ENCODE measurements at places on chromosomes 5 and 9. TPM values are rescaled to one million over a fixed set of nuclear protein-coding genes. Genes with fewer than 3 reads are reported as not detected.
A peak's percentile ranks its signal among the peaks of the same experiment; 100 is the strongest.

Gene TLR4
- total RNA-seq, result 1.7 TPM

DNA sequence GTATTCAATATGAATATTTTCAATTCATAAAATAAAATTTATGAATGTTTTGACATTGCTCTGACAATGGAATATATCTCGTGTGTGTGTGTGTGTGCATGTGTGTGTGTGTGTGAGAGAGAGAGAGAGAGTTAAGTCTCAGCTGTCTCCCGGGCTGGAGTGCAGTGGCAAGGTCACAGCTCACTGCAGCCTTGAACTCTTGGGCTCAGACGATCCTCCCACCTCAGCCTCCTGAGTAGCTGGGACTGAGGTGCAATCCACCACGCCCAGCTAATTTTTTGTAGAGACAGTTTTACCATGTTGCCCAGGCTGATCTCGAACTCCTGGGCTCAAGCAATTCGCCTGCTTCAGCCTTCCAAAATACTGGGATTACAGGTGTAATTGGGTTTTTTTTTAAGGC lies 16.1 kb downstream of the G3BP1 start:
- no peak for DNase-seq
- H3K27me3 ChIP-seq, result no peaks in the 10 kb centered on the region
- no peaks in the 10 kb centered on the region for H3K36me3 ChIP-seq
- peaks cover 15% of the 10 kb centered on the region for H3K4me1 ChIP-seq

Gene IL17B
- total RNA-seq, result not detected

DNA sequence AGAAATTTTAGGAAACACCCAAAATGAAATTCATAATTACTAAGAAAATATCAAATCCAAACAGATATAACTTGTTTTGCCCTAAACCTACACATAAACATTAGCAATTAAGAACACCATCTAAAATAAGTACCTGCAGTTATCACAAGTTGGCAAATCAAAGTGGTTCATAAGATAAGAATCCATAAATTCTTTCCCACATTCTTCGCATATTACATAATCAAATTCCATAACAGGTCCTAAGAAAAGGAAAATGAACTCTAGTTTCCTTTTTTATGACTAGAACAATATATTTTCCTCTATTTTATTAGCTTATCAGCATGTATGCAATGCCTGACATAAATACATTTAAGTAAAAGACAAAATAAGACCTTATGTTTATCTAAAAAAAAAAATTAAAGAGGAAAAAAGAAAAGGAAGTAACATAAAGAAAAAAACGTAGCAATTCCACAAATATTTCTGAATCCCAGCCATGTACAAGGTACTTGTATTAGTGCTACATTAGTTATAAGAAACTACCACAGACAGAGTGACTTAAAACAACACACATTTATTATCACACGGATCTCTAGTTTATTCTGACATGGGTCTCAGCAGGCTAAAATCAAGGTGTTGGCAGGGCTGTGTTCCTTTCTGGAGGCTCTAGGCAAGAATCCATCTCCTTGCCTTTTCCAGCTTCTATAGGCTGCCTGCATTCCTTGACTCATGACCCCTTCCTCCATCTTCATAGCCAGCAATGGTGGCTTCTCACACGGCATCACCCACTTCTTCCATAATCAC lies 7.5 kb downstream of the XPA start:
- peak overlapping the region; percentile 16 for H3K27ac ChIP-seq
- no peaks in the 10 kb centered on the region for H3K36me3 ChIP-seq
- H3K27me3 ChIP-seq, result no peaks in the 10 kb centered on the region
- H3K4me3 ChIP-seq, result no peak overlapping the region
- DNase-seq, result no peak

GRCh38 chr9:69421908-69422801 lies 97.1 kb downstream of the ENTREP1 start:
- no peak overlapping the region for H3K4me3 ChIP-seq
- H3K27me3 ChIP-seq, result no peaks in the 10 kb centered on the region
- peak; percentile 81 for DNase-seq
- no peaks in the 10 kb centered on the region for H3K4me1 ChIP-seq

GRCh38 chr9:115712981-115713380 lies 440.6 kb upstream of the PAPPA start:
- H3K36me3 ChIP-seq, result no peaks in the 10 kb centered on the region
- peaks cover 4% of the 10 kb centered on the region for H3K4me1 ChIP-seq
- no peaks in the 10 kb centered on the region for H3K27me3 ChIP-seq

DNA sequence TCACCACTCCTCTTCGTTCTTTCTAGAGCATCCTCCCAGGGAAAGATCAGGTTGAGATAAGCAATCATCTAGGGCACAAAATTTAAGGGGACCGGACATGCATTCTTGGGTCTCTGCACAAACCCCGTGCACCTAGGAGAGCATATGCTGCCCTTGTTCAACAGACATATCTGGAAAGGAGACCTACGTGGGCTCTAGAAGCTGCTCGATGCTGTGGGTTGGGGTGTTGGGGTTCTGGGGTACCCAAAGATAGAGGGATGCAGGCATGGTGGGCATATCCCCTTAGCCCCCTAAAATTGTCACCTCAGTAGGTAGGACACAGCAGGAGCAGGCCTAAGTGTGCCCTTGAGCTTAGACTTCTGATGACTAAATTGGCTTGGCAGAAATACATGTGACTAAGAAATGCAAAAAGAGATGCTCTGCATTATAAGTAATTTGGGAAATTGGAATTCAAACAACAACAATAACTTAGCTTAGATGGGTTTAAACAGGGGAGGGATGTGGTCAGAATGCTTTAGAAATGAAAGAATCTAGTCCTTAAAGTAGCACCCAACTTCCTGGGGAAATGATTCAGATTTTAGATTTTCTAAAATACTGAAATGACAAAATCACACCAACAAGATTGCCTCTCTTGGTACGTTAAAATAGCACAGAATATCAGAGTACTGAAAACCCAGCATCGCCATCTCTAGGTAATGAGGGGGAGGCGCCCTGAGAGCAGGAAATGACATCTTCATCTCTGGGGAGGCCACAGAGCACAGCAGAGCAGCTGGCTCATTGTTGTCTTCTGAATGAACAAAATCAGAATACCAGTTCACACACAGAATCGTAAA lies 172.3 kb downstream of the GNA14 start:
- no peak overlapping the region for H3K27ac ChIP-seq
- no peaks in the 10 kb centered on the region for H3K36me3 ChIP-seq
- no peaks in the 10 kb centered on the region for H3K4me1 ChIP-seq
- no peak for DNase-seq

- DNase-seq, result no peak
- no peak overlapping the region for H3K27ac ChIP-seq
- no peaks in the 10 kb centered on the region for H3K4me1 ChIP-seq
- H3K27me3 ChIP-seq, result no peaks in the 10 kb centered on the region
These were observed 201.7 kb upstream of the ACTBL2 start for GRCh38 chr5:57684299-57684702.

Gene SYNPO
- total RNA-seq, result 8.4 TPM

DNA sequence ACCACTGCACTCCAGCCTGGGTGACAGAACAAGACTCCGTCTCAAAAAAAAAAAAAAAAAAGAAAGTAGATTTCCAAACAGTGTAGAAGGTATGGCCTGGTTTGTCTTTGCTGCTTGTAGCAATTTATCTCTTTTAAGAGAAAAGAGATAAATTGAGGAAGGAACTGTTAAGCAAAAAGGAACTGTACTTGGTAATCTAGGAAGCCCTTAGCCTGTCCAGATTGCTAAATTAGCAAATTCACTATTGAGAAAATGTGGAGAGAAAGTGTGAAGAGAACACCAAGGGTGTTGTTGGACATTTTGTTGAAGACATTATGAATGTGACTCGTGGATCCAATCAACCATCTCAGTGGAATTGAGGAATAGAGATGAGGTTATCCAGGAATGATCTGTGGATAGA lies 13.0 kb upstream of the SUSD3 start:
- H3K4me1 ChIP-seq, result no peaks in the 10 kb centered on the region
- no peaks in the 10 kb centered on the region for H3K36me3 ChIP-seq
- no peak overlapping the region for H3K4me3 ChIP-seq

DNA sequence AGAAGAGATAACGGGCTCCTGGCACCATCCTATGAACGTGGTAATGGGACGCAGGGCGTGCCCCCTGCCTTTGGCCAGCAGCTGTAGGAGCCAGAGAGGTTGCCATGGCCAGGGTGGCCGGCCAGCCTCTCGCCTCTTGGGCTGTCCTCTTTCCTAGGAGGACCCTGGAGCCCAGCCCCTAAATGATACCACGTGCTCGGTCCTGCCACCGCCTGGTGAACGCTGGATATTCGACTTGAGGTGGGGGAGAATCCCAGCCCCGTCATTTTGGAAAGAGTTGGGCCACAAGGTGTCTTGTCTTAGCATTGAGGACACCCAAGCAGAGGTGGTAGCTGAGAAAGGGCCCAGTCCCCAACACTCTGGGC lies 391 bp upstream of the NRG2 start:
- peak overlapping the region; percentile 59 for H3K4me3 ChIP-seq
- H3K27ac ChIP-seq, result no peak overlapping the region
- no peaks in the 10 kb centered on the region for H3K36me3 ChIP-seq
- H3K27me3 ChIP-seq, result peaks cover 66% of the 10 kb centered on the region
- peaks cover 13% of the 10 kb centered on the region for H3K4me1 ChIP-seq

Gene FSTL4
- total RNA-seq, result 0.60 TPM

Gene ESM1
- 2.6 TPM for total RNA-seq

Gene SOX30
- not detected for total RNA-seq

- no peak overlapping the region for H3K27ac ChIP-seq
- no peaks in the 10 kb centered on the region for H3K27me3 ChIP-seq
- no peaks in the 10 kb centered on the region for H3K36me3 ChIP-seq
- H3K4me3 ChIP-seq, result no peak overlapping the region
These were observed 131.3 kb downstream of the ZDHHC21 start for GRCh38 chr9:14561929-14562405.

DNA sequence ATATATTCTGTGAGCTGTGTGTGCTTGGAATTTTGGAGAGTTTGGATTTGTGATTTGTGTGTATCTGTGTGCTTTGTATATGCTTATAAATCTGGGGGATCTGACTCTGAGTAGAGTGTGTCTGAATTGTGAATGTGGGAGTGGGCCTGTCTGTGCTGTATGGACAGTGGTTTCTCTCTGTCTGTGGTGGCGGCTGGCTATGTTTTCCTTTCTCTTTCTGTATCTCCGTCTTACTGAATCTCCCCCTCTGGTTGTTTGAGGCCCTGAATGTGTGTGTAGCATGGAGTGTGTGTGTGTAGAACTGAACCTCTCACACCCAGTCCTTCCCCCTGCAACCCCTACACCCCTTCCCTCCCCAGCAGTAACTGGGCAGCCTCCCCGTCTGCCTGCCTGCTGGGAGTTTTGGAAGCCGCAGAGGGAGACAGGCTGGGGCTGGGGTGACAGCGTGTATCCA lies 4.7 kb downstream of the CXXC5 start:
- no peak overlapping the region for H3K4me3 ChIP-seq
- no peaks in the 10 kb centered on the region for H3K27me3 ChIP-seq
- H3K36me3 ChIP-seq, result no peaks in the 10 kb centered on the region
- no peak for DNase-seq
- peaks cover 66% of the 10 kb centered on the region for H3K4me1 ChIP-seq

Gene TPPP
- 2.0 TPM for total RNA-seq

DNA sequence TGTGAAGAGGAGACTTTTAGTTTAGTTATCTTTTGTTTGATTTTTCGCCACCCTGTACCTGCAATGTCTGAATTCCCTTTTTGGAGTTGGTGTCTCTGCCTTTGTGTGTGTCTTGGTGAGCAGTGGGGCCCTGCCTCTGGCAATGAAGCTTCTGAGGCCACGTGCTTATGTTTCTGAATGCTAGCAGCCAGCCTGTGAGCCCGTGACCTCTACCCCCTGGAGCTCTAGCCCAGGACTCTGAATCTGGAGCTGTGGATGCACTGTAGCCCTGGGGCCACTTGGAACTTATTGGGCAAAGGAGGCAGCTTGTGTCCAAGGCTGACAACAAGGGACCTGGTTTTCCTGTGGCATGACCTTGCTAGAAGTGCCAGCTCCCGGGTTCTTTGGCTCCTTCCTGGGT lies 19.4 kb downstream of the ENTREP1 start:
- H3K4me1 ChIP-seq, result no peaks in the 10 kb centered on the region
- no peaks in the 10 kb centered on the region for H3K36me3 ChIP-seq
- no peak overlapping the region for H3K4me3 ChIP-seq
- no peak for DNase-seq

DNA sequence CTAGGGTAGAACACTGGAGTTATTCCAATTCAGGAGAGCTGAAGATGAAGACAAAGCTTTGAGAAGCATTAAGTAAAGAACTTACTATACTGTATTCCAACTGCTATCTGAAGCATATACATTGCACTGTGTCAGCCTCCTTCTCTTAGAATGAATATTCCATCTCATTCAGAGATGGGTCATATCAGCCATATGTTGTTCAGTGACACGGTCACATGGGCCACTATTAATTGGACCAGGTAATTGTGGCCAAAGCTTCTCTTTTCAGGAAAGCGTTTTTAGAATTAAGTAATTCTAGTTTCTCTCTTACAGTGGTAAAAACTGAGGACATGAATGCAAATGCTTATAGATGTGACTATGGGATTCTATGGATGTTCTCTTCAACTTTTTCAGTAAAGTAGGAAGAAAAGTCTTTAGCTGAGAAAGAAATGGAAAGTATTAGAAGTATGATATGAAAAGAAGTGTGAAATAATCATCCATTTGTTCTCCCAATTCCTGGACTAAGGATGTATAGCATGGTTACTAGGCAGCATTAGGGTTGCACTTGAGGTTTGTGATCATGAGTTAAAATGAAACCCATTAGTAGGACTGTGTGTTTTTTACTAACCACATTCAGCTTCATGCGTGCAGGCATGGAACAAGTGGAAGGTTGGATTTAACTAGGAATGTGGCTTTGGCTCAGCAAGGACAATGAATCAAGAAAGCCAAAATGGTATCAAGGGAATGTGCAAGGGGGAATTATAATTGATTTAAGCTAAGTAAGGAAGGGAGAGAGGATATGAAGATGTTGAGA lies 40.9 kb downstream of the CETN3 start:
- no peaks in the 10 kb centered on the region for H3K36me3 ChIP-seq
- H3K27me3 ChIP-seq, result no peaks in the 10 kb centered on the region
- H3K27ac ChIP-seq, result no peak overlapping the region

DNA sequence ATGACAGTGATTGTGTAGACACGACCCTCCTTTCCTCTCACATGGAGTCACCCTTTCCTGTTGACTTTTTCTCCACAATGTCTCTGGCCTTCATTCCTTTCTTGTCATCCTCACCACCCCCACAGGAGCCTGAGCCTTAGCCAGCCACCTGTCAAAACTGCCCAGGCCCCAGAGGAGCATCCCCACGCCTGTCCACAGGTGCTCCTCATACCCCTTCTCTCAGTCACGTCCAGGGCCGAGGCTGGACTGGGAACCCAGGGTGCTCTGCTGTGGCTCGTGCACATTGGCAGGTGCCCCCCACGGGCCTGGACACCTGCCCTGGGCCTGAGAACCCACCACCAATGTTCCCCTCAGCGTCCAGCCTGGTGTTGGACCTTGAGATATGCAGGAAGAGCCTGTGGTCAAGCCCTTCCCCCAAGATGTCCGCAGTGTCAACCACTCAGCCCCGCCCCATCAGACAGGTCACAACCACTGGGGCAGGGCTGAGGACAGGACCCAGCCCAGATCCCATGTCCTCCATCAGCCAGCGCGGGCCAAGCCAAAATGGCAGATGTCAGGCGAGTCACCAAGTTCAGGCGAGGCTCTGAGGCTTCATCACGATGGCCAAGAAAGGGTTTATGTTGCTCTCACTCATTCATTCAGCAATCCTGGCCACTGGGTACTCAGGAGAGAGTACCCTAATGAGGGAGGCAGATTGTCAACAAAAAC lies 65.8 kb upstream of the STXBP1 start:
- peaks cover 23% of the 10 kb centered on the region for H3K4me1 ChIP-seq
- H3K27me3 ChIP-seq, result no peaks in the 10 kb centered on the region
- H3K4me3 ChIP-seq, result no peak overlapping the region
- no peak for DNase-seq
- peak overlapping the region; percentile 89 for H3K27ac ChIP-seq

GRCh38 chr9:38346811-38347210 lies 45.7 kb upstream of the ALDH1B1 start:
- no peak overlapping the region for H3K4me3 ChIP-seq
- peaks cover 4% of the 10 kb centered on the region for H3K27me3 ChIP-seq
- no peaks in the 10 kb centered on the region for H3K36me3 ChIP-seq
- H3K27ac ChIP-seq, result no peak overlapping the region
- DNase-seq, result peak; percentile 42
